ENCODE measurements at places on chromosomes 1 and 21. TPM values are rescaled to one million over a fixed set of nuclear protein-coding genes. Genes with fewer than 3 reads are reported as not detected.

The GBP4 gene
- total RNA-seq: 0.77 TPM

The SPATA17 gene
- 0.77 TPM for total RNA-seq

DNA sequence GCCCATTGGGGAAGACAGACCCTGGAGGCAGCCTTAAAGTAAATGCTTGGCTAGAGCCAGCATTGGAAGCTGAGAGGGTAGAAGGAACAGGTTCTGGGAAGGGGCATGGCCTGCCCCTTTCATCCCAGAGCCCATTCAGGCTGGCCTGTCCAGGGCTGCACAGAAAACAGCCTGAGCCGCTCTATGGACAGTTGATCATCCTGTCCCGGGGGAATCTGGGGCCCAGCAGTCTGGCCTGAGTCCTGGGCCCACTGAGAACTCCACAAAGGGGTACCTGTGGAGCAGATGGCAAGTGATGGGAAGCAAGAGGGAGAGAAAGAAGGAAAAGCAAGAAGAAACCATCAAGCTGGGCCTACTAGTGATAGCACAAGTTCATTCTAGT, 13.2 kb downstream of the TMEM81 start:
- H3K36me3 ChIP-seq: no peaks in the 10 kb centered on the region
- no peak overlapping the region for H3K4me3 ChIP-seq
- H3K27ac ChIP-seq: no peak overlapping the region
- DNase-seq: no peak
- H3K4me1 ChIP-seq: no peaks in the 10 kb centered on the region

DNA sequence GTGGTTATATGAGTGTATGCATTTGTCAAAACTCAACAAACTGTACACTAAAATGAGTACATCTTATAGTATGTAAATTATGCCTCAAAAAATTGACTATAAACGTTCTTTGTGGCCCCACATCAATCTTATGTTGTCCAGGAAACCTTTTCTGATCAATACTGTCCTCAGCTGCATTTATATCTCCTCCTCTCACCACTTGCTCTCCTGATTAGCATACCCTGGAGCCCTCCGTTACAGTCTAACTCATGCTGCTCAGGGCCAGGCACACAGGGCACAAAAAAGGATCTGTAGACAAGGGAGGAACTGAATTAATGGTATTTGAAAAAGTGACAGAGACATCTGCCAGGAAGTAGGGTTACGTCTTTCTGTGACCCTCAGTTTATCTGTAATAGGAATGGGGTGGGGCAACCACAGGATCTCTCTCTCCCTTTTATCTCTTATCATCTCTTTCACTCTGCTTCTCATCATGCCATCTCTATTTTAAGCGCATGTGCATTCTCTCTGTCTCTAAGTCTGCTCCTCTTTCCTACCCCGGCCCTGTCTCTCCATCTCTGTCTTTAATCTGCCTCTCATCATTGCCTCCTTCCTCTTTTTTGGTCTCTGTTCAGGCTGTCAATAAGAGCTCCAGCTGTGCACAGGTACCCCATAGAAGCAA, 7.0 kb upstream of the TAL1 start:
- no peak overlapping the region for H3K4me3 ChIP-seq
- H3K4me1 ChIP-seq: no peaks in the 10 kb centered on the region
- H3K36me3 ChIP-seq: no peaks in the 10 kb centered on the region
- DNase-seq: no peak

DNA sequence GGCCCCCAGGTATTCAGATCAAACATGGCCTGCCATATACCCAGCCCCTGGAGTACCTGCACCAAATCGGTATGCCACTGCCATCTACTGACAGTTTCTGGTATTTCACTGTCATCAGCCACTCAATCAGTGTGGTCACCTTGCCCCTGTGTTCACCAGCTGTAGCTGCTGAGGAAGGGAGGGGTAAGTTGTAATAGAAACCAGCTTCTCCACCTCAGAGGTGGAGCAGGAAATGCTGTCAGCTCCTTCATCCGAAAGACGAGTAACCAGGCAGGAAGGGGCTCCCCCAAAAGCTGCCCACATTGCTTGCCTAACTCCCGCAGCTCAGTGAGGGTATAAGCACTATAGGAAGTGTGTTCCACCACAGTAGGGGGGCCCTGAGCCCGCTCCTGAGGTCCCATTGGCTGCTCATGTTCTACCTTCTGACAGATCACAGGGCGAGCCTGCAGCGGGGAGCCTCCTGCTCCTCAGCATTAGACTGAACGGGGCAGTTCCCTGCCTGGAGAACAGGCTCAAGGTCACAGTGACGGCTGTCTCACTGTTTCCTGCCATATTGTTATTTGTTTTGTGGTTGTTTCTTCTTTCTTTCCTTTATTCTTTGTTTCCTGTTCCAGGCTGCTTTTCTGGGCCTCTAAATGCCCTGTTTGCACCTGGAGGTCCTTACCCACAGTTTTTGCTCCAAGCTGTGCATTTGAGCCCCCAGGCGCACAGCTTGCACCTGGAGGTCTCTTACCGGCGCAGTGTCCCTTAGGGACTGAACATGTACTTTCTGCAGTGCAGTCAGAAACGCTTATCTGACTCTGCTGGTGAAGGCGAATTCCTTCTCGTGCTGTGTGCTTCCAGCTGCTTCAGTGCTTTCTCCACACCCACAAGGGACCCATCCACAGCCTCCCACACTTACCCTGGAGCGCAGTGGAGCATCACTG, 1638.3 kb downstream of the MRPL39 start:
- H3K27me3 ChIP-seq: no peaks in the 10 kb centered on the region
- H3K4me1 ChIP-seq: no peaks in the 10 kb centered on the region

The LCE2C gene
- total RNA-seq: not detected

GRCh38 chr21:35239811-35240219, 190.7 kb upstream of the RUNX1 start:
- no peaks in the 10 kb centered on the region for H3K36me3 ChIP-seq
- no peak for DNase-seq
- H3K4me3 ChIP-seq: no peak overlapping the region
- peaks cover 4% of the 10 kb centered on the region for H3K4me1 ChIP-seq
- no peak overlapping the region for H3K27ac ChIP-seq

DNA sequence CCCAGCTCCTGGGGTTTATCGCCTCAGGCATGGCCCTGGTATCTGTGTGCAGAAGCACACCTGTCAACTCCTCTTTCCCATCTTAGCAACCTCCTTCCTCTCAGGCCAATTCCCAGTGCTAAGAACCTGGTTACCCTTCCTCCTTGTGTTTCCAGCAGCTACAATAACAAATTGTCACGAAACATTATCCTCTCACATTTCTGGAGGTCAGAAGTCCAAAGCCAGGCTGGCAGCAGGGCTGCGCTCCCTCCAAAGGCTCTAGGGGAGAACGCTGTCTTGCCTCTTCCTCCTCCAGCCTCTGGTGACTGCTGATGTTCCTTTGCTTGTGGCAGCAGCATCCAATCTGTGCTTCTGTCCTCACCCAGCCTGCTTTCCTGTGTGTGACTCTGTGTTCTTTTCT, 10.7 kb upstream of the MRPS14 start:
- no peaks in the 10 kb centered on the region for H3K36me3 ChIP-seq
- no peak overlapping the region for H3K4me3 ChIP-seq
- no peak for DNase-seq
- no peaks in the 10 kb centered on the region for H3K27me3 ChIP-seq
- no peak overlapping the region for H3K27ac ChIP-seq

The TPTE gene
- not detected for total RNA-seq

- H3K36me3 ChIP-seq: no peaks in the 10 kb centered on the region
- no peaks in the 10 kb centered on the region for H3K27me3 ChIP-seq
- no peaks in the 10 kb centered on the region for H3K4me1 ChIP-seq
Observed at GRCh38 chr21:42799948-42800347, 79.4 kb downstream of the WDR4 start.

DNA sequence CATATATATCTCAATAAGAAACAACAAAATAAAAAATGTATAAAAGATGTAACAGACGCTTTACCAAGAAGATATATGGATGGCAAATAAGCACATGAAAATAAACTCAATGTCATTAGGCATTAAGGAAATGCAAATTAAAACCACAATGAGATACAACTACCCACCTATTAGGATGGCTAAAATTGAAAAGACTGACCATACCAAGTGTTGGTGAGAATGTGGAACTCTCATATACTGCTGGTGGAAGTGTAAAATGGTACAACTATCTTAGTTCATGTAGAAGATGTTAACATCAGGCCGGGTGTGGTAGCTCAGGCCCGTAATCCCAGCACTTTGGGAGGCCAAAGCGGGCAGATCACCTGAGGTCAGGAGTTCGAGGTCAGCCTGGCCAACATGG, 42.3 kb upstream of the TTC22 start:
- peaks cover 2% of the 10 kb centered on the region for H3K36me3 ChIP-seq
- peaks cover 4% of the 10 kb centered on the region for H3K27me3 ChIP-seq
- no peak overlapping the region for H3K4me3 ChIP-seq
- no peak for DNase-seq
- no peak overlapping the region for H3K27ac ChIP-seq

The EVI5 gene
- total RNA-seq: 40.1 TPM

- no peaks in the 10 kb centered on the region for H3K4me1 ChIP-seq
- H3K27me3 ChIP-seq: no peaks in the 10 kb centered on the region
- H3K4me3 ChIP-seq: no peak overlapping the region
- H3K36me3 ChIP-seq: no peaks in the 10 kb centered on the region
- DNase-seq: no peak
Observed at GRCh38 chr1:157279138-157279801, 141.1 kb upstream of the ETV3 start.

The DNAI4 gene
- 12.1 TPM for total RNA-seq

The RXRG gene
- total RNA-seq: under 0.01 TPM

The SGIP1 gene
- total RNA-seq: 11.0 TPM

The RNF186 gene
- total RNA-seq: not detected

DNA sequence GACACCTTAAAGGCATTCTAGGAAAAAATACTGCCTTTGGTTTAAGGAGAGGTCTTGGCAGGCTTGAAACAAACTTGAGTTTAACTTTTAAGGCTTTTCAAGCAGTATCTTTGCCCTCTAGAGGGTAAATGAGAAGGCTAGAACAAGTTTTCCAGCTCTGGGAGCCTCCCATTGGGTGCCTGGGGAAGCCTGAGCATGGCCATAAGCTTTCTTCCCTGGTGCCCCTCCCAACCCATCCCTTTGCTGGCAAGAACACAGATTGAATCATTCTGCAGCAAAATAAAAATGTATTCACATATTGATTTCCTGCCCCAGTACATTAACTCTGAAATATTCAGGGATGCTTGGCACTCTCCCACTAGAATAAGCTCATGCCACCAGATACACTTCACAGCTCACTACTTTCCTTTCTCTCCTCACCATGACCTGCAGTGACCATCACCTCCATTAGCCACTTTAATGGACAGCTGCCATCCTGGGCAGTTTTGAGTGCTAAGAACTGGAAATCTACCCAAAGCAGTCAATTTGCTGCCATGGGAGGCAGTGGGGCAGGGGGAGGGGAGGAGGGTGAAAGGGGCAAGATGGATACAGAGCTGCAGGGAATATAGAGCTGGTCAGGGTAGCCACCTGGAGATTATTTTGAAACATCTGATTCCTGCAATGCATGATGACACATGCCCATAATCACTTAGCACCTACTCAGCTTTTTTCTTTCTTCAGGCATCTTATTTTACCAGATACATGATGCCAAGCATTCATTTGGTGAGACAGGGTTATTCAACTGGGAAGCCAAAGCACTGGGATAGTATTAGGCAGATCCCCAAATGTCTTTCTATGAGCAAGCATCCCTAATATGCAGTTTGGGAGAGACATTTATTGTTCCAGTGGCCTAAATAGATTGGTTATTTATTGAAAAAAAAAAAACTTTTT, 140.6 kb downstream of the SYT2 start:
- peaks cover 21% of the 10 kb centered on the region for H3K4me1 ChIP-seq
- no peak overlapping the region for H3K4me3 ChIP-seq
- H3K27ac ChIP-seq: no peak overlapping the region
- H3K36me3 ChIP-seq: no peaks in the 10 kb centered on the region

Measured in fibroblast of lung (primary cell).